ENCODE measurements at places on chromosomes 4 and X.

- DNase-seq: no peak
Measured at GRCh38 chrX:107744868-107745267, 30.7 kb downstream of the TSC22D3 start.

GRCh38 chr4:1763550-1764080 is 29.5 kb upstream of the FGFR3 start:
- peak; percentile 31 for DNase-seq

- no peak for DNase-seq
Measured at GRCh38 chr4:61067381-61067780, 132.7 kb upstream of the ADGRL3 start.

- no peak for DNase-seq
Measured at GRCh38 chr4:98586962-98587354, 71.5 kb downstream of the TSPAN5 start.

DNA sequence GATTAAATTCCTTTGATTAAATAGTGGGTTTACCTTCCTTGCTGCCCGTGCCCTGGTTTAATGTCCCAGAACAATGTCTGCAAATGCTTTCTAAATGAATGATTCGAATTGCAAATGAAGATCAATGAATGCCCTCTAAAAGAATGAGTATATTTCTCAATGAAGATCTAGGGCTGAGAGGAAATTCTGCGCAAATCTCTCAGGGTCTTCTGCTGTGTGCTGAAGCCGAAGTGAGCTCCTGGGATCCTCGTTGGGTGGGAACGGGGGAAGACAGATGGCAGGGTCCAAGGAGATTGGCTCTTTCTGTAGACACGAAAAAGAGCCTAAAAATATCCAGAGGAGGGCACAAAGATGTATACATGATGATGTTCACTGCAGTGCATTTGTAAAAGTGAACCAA is 224.8 kb downstream of the STIM2 start:
- DNase-seq: no peak

DNA sequence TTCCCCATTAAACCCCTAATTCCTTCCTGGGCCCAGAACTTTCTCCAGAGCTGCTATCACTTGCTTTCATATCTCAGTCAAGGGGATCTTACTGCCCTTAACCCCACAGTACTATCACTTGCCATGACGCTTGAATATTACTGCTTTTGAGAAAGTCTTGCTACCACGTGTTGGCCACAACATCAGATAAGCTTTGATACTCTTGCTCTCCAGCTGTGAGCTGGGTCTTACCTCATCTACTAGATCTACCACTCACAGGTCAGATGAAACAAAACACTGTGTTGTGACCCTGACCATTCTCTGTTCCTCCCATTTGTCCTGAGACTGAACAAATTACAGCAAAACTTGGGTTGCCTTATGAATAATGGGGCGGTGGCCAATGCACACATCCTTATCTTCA is 12.1 kb upstream of the TAPT1 start:
- no peak for DNase-seq

GRCh38 chrX:3521396-3521795 is 174.9 kb upstream of the MXRA5 start:
- DNase-seq: no peak

DNA sequence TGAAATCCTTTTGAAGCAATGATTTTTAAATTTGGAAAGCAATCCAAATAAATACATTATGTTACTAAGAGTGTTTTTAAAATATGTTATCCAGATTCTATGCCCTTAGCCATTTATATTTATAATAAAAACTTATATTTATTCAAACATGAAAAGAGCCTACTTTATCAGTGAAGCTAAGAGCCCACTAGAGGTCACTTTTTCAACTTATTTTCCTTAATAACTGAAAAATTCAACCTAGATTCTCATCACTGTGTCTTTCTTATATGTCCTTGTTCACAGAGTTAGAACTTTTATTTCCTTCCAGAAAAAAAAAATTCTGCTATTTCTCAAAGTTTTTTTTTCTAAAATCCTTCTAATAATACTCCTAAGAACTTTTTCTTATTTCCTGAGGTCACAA is 23.9 kb downstream of the PRDM8 start:
- no peak for DNase-seq

GRCh38 chr4:76773766-76774165 is 124.2 kb downstream of the SOWAHB start:
- no peak for DNase-seq

DNA sequence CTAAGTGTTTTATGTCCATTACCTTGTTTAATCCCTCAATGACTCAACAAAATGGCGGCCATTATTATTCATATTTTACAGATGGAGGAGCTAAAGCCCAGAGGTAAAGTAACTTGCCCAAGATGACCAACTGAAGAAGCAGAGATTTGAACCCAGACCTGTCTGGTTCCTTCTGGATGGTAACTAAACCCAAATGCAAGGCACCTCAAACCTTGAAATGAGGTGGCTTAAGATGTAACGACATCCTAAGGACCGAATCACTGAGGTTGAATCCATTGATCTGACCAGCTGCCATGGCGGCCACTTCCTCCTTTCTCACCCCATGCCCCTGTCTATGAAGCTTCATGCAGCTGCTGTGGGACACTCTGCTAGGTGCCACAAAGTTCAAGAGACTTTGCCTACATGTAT is 932 bp downstream of the TLR10 start:
- DNase-seq: no peak

DNA sequence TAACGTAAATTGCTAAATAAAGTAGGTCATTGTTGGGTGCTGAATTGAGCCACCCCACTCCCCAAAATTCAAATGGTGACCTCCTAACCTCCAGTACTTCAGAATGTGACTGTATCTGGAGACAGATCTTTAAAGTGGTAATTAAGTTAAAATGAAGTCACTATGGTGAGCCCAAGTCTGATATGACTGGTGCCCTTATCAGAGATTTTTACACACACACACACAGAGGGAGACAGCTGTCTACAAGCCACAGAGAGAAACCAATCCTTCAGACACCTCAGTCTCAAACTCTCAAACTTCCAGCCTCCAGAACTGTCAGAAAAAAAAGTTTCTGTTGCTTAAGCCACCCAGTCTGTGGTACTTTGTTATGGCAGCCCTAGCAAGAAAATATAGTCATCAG is 879.2 kb upstream of the INTU start:
- no peak for DNase-seq

- DNase-seq: no peak
Measured at GRCh38 chr4:159227378-159227777, 124.5 kb downstream of the RAPGEF2 start.

- DNase-seq: no peak
Measured at GRCh38 chr4:1487761-1488160, 81.5 kb upstream of the NKX1-1 start.

DNA sequence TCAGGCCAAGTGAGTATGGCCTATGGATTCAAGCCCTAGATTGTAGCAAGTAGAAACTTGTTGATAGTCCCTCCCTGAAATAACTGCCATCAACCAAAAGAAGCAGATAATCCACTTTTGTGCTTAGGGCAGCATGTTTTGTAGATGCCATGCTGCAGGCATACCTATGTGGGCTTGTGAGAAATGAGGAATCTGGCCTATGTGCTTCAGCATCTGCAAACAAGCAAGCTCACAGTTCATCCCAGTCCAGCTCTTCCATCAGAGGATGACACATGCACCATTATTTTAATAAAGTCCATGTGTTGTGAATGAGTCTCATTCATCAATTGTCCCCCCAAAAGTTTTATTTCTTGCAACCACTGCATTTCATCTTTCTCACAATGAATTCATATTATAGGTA is 421.9 kb upstream of the DIPK2B start:
- no peak for DNase-seq

DNA sequence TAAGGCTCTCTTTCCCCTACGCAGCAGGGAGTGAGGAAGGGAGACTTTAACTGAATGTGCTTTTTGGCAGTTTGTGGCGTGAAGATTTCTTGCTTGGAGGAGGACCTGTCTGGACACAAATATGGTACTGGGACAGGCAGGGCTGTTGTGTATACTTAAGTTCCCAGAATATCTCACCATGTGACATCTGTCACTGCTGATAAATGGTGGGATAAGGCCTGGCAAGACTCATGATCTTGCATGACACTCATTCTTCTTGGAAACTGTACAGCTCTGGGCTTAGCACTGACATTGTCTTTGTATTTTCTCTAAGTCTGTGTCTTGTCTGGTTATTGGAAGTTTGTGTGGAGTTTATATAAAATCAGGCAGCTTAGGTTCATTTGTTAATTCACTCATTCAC is 93.1 kb downstream of the STK32B start:
- DNase-seq: no peak

GRCh38 chrX:101385795-101386541 is at the start of gene BTK:
BTK (minus strand) TSS chrX:101386191; CDS start chrX:101375284, 10,907 bp downstream.
- DNase-seq: no peak

DNA sequence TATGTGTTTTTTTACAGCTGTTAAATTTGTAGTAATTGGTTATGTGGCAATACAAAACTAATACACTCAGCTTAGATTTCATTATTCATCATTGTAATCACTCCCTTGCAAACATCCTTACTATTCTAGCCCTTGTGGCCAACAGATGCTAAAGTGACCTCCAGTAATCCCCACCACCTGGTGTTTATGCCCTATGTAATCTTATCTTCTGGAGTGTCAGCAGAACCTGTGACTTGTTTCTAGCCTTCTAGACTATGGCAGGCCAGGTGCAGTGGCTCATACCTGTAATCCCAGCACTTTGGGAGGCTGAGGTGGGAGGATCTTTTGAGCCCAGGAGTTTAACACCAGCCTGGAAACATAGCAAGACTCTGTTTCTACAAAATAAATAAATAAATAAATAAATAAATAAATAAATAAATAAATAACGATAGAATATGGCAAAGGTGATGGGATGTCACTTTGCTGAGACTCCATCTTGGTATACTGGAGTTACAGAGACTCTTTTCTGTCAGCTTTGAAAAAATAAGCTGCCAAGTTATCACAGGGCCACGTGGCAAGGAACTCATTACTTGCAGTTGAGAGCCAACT is 12.3 kb upstream of the TSR2 start:
- DNase-seq: no peak

GRCh38 chrX:27057883-27058282 is 405.3 kb downstream of the PPP4R3C start:
- no peak for DNase-seq

DNA sequence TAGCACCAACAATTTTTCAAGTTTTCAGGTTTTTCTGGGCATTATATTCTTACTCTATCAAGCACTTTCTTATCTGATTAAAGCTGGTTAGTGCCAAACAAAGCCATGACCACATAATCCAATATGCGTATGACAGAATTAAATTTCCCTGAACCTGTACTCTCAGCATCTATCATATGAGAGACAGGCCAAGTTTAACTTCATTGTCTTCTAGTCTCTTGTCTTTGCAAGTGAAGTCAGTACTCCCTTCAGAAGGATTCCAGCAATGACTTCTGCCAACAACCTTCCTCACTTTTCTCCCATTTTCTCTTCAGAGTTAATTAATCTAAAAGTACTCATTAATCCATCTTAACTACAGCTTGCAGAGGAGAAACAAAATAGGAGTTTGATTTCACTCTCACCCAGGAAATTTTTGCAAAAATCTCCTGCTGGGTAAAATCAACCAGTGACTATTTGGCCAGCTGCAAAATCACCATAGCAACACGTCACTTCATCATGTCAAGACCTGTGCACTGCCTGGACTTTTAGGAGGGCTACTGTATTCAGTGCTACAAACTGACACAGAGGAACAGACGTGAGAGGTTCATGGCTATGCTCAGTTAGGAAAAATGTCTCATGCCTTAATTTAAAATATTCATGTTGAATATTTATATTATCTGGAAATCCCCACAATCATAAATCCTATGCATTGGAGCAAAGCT is 208.4 kb downstream of the ANTXR2 start:
- no peak for DNase-seq

- DNase-seq: no peak
Measured at GRCh38 chrX:9938516-9938915, 28.6 kb upstream of the CLDN34 start.

DNA sequence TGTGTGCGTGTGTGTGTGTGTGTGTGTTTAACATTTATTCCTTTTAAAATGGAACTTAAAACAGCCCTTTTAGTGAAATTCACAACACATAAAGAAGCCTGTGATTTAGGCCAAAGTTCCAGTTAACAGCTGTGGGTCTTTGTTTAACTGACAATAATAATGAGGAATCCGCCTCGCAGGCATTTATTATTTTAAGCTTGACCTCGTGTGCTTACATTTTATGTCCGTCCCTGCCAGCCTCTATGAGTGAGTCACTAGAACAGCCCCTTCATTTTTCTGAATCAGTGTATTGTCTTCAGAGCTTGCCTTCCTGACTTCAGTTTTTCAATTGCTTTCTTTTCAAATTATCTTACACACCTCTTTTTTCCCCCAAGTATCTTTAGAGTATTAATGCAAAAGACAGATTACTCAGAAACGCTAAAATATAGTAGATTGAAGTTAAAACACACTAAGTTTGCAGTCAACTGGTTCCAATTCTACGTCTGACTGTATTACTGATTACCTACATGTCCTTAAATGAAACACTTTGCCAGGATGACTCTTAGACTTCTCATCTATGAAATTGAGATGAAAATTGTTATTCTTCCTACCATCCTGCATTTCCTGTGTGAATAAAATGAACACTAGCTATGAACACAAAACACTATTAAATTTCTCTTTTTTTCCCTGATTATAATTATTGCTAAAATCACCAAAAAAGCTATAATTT is 319.6 kb upstream of the HS3ST1 start:
- DNase-seq: no peak

All from uterus (tissue), 4 donors.